ENCODE measurements at places on chromosomes 7 and 10.

DNA sequence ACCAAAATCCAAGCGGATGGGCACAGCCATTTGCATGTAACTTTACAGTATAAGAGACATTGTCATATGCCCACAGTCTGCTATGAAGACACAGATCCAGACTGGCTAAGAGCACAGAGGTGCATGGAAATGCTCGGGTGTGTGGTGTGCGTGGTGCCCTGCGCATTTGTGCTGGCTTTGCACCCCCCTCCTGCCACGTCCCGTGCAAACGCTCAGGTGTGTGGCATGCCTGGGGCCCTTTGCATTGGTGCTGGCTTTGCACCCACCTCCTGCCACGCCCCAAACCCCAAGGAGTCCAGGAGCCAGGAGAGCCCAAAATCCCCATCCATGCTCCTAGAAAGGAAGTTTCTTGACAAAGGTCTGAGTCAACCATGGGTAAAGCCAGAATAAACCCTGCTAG is 306.2 kb downstream of the PTPRN2 start:
- no peak for DNase-seq

- DNase-seq, result no peak
Measured at GRCh38 chr7:125409921-125410320, 480.3 kb upstream of the POT1 start.

GRCh38 chr10:58756130-58756719 is 243.6 kb downstream of the BICC1 start:
- DNase-seq, result no peak

- no peak for DNase-seq
Measured at GRCh38 chr7:157874208-157874816, 537.5 kb downstream of the DNAJB6 start.

GRCh38 chr10:60916025-60916424 is 28.0 kb downstream of the RHOBTB1 start:
- no peak for DNase-seq

DNA sequence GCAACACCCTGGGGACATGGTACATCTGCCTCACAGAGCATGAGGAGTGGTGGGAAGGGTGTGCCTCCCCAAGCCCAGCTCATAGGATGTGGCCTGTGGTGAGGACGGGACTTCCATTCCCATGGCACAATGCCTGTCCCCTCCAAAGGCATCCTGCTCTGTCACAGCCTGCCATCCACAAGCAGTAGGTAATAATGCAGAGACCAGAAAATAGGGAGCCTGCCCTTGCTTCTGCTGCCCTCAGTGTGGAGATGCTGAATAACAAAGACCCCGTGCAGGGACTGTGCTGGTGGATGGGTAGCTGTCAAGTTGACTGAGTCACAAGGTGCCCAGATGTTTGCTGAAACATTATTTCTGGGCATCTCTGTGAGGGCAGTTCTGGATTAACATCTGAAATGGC is 199.9 kb upstream of the GRB10 start:
- DNase-seq, result no peak

DNA sequence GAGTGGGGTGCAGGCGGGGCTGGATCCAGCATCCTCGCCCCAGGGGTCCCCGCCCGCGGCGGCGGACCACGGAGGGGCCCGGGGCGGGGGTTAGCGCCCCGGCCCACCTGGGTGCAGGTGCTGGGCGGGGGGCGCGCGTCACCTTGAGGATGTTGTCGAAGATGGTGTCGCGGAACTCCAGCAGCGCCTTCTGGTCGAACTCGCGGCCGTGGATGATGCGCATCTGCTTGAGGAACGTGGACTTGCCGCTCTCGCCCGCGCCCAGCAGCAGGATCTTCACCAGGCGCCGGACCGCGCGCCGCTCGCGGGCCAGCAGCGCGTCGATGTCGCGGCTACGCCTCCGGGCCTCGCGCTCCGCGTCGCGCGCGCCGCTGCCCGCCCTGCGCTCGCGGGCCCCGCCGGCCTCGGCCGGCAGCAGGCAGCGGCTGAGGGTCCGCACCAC is 376 bp downstream of the GNA12 start:
- no peak for DNase-seq

GRCh38 chr10:34010891-34011290 is 676.4 kb upstream of the NRP1 start:
- no peak for DNase-seq

DNA sequence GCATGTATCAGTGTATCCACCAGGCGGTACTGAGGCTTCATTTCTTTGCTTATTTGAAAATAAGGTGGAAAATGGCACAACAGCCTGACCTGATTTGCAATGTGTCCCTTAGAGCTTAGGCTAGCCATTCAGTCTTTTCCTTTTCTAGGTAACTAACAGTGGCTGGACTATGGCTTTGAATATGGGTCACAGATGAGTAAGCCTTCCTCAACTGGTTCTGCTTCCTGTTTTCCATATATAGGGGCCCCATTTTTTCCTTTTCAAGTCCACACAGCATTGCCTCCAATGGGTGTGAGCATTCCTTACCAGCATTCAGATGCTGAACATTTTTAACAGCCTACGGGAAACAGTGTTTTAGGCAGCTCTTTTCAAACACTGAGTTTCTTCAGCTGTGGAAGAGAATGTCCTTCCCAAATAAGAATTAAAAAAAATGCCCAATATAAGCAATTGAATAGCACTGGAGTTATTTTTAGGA is 3.9 kb upstream of the ITGB1 start:
- no peak for DNase-seq

DNA sequence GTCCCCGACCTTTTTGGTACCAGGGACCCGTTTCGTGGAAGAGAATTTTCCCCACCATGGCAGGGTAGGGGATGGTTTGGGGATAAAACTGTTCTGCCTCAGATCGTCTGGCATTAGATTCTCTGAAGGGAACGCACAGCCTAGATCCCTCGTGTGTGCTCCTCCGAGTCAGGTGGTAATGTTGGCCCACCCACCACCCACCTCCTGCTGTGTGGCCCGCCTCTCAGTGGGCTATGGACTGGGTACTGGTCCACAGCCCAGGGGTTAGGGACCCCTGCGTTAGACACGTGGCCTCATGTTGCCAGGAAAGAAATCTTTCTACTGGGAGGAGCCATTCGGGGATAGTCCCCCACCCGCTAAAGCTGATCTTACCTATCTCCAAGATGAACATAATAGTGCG is 27.0 kb downstream of the PFKFB3 start:
- no peak for DNase-seq

DNA sequence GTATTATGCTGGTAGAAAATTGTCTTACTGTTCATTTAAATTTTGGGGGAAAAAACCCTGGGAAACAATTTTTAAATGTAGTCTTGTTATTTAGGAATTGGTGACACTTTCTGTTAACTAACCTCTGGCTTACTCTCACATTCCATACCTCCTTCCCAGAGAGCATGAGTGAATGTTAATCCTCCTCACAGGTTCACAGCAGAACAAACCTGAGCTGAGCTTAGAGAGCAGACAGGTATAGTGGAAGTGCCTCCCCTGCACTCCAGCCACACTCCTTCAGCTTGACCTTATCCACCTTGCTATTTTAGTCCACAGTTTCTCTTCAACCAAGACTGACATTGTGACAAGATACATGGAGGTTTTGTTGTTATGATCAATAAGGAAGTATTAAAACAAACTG is 235.9 kb downstream of the FOXP2 start:
- no peak for DNase-seq

DNA sequence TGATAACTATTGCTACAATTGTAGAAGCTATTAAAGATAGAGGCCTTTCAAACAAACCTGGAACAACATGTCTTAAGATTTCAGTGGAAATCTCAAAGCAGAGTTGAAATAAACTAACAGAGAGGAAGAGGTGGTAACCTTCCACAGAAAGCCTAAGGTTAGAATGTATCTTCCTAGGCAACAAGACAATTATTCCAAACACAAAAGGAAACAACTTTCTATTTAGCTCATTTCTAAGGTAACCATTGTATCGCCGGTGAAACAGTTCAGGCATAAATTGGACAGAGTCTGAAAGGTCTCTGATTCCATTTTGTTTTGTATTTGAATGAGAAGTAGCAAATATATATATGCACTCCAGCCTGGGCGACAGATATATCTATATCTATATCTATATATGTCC is 30.7 kb upstream of the HYCC1 start:
- DNase-seq, result no peak

DNA sequence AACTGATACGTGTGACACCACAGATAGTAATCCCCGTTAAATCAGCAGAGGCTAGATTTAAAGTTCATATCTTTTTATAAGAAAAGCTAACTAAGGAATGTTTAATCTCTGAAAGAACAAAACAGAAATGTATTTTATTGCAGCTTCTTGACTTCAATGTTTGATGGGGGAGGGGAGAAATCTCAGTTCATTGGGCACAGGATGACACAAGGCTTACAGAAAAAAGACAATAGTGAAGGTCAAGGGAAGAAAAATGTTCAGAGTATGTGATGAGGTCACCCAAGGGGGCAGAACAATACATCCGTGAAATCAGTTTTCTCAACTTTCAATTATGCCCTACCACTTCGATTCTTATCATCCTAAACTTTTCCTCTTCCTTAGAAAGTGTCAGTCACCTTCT is 102.9 kb downstream of the ELAPOR2 start:
- DNase-seq, result no peak

- no peak for DNase-seq
Measured at GRCh38 chr7:81080553-81080952, 161.7 kb upstream of the SEMA3C start.

- DNase-seq, result no peak
Measured at GRCh38 chr10:23359692-23360380, 15.2 kb upstream of the C10orf67 start.

DNA sequence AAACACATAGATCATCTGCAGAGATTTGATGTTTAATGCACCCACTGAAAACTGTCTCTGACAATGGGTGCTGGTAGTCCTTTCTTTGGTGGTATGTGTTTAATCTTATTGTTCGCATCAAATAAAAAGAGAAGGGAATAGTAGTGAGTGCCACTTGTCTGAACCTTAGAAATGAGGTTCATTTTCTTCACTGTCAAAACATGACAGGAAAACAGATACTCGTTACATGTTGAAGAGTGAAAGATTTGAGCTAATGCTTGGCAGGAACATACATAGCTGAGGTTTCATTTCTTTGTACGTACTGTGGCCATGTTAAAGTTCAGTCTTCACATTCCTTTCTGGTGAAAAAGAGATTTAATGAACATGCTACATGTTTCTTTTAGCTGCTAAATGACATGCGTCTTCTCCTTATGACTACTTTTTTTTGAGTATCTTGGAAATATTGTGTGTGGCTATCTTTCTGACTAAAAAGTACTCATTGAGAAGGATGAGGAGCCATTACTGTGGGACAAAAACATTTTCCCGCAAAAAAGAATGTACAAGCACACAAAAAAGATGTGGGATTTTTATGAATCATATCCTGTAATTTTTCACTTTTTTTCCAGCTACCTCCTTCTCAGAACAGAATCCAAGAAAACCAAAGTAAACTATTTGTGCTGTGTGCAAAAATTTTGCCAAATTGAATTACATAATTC is 108.0 kb downstream of the TWIST1 start:
- DNase-seq, result no peak

- DNase-seq, result no peak
Measured at GRCh38 chr7:452791-453455, 66.7 kb downstream of the PDGFA start.

DNA sequence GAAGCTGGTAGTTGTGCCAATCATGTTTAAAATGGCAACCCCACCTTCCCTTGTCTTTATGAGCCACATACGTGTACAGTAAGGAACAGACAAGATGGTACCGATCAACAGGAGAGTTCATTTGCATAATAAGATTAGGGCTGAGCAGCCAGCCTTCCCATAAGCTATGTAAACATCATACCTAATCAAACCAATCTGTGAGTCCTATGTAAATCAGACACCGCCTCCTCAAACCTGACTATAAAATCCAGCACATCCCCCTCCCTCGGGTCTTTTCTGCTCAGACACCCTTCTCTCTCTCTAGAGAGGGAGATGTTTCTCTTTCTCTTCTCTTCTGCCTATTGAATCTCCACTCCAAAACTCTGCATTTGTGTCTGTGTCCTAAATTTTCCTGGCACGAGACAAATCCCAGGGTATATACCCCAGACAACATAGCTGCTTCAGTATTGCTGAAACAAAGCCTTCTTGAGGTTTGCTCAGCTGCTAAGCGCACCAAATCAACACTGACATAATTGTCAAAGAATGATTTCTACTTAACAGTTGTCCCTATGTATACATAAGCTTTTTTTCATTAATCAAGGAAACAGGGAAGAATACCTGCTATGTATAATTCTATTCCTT is 279.2 kb downstream of the THSD7A start:
- DNase-seq, result no peak

GRCh38 chr7:90025771-90026170 is 128.5 kb upstream of the STEAP1 start:
- DNase-seq, result no peak

GRCh38 chr10:29838539-29838938 is 203.8 kb upstream of the SVIL start:
- DNase-seq, result no peak

DNA sequence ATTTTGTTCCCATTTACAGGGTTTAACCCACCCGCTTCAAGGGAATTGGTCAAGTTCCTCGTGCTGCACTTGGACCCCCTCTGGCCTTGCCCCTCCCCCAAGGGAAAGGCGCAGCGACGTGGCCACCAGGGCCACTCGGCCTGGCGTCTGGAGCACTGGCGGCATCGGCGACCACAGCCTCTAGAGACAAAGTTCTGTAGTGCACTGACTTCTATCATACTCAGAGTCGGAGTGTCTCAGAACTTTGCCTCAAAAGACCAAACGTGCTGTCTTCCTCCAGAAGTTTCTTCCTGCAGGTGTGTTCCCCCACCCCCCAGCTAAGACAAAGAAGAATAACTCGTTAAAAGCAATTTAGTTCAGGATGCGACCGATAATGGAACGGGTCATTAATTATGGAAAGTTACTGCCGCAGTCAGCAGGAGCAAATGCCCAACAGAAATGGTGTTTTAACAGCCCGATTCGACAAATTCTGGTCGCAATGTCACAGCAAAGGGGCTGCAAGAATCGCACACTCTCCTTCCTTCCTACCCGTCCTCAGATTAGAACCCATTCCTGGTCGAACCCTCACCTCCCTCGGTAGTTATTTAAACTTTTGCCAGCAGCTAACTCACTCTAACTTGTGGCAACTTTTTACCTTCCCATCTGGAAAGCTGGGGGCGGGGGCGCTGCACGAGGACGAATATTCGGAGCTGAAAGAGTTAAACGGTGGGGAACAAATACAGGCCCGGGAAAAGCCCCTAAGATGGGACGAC is 202.1 kb upstream of the NFE2L3 start:
- no peak for DNase-seq

DNA sequence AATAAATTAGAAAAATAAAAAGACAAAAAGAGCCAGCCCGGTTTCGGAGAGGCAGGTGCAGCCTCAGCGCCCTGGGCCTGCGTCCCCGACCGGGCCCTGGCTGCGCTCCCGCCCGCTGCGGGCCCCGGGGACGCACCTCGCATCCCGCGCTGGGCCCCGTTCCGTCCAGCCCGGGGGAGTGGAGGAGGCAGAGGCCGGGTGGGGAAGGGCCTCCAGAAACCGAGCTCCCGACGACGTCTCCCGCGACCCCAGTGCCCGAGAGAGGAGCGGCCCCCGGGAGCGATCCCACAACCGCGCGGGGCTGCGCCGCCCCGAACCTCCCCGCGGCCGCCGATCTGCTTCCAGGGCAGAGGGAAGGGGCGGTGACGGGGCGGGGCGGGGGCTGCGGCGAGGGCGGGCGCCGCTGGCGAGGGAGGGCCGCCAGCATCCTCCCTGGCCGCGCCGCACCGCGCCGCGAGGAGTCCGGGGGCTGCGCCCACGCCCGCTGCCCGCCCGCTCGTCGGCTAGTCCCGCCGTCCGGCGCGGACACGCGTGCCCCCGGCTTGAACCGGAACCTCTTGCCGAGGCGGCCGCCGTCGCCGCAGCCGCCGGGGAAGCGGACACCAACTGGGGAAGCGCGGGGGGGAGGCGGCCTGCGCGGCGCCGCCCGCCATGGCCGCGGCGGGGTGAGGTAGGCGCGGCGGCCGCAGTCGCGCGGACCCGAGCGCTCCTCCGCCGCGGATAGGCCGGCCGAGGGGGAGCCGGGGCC is at the start of gene CCNY:
Gene CCNY (plus strand): TSS at position 426 of the 748 bp plus-strand sequence. CDS start 545 bp downstream, outside the sequence.
- DNase-seq, result peak; percentile 79
